ENCODE measurements at places on chromosomes 3 and 15.
A peak's percentile ranks its signal among the peaks of the same experiment; 100 is the strongest.

- DNase-seq, result no peak
Measured at GRCh38 chr3:182294696-182295095, 498.6 kb upstream of the ATP11B start.

- DNase-seq, result no peak
Measured at GRCh38 chr3:196619223-196619622, 20.3 kb upstream of the NRROS start.

GRCh38 chr3:177772908-177773557, 575.8 kb upstream of the TBL1XR1 start:
- no peak for DNase-seq

DNA sequence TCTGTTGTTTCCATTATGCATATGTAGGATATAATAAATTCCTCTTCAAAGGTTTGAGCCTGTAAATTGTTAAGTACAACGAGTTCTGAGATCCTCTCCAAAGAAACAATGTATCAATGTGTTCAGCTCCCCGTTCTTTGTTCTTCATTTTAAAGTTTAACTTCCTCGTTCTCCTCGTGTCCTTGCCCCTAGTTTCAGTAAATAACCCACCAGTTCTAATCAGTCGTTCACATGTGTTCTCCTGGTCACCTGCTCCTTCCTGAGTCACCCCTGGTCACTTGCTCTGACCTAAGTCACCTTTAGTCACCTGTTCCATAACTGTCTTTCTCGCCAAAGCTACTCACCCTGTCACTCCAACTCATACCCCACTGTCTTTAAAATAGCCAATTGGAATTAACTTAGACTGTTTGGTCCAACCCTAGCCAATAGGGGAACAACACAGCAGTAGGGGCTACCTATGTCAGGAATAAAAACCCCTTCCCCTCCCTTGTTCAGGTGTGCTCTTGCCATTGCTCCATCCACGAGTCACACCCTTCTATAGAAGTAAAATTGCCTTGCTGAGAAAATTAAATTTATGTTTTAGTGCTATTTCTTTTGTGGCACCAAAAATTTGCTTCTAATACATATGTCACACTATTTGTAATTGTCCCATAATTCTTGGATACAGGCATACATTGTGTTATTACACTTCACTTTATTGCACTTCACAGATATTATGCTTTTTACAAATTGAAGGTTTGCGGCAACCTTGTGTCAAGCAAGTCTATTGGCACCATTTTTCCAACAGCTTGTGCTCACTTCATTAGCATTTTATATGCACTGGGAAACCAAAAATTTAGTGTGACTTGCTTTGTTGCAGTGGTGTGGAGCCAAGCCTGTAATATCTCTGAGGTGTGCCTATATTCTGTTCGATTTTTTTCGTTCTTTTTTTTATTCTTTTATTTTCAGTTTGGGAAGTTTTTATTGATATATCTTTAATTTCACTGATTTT, 15.3 kb upstream of the MCF2L2 start:
- no peak for DNase-seq

GRCh38 chr3:24128199-24129005, 183.3 kb downstream of the NR1D2 start:
- DNase-seq, result peak; percentile 68

DNA sequence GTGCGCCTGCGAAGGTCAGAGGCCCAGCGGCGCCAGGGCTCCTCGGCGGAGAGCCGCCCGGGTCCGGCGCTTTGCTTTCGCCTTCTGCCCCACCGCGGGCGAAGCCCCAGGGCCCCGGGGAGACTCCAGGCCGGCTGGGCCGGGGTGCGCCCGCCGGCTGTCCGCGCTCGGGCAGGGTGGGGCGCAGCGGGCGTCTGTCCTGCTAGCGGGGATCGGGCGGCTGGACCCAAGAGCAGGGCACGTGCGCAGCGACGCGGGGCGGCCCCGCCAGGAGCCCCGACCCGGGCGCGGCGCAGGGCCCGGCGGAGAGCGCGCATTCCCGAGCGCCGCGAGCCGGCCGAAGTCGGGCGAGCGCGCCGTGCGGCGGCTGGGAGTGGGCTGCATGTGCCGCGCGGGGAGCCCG, 569 bp upstream of the ALDH1A3 start:
- DNase-seq, result peak; percentile 59

All from AG20443 (cell line).